ENCODE measurements at places on chromosomes 4 and X.

DNA sequence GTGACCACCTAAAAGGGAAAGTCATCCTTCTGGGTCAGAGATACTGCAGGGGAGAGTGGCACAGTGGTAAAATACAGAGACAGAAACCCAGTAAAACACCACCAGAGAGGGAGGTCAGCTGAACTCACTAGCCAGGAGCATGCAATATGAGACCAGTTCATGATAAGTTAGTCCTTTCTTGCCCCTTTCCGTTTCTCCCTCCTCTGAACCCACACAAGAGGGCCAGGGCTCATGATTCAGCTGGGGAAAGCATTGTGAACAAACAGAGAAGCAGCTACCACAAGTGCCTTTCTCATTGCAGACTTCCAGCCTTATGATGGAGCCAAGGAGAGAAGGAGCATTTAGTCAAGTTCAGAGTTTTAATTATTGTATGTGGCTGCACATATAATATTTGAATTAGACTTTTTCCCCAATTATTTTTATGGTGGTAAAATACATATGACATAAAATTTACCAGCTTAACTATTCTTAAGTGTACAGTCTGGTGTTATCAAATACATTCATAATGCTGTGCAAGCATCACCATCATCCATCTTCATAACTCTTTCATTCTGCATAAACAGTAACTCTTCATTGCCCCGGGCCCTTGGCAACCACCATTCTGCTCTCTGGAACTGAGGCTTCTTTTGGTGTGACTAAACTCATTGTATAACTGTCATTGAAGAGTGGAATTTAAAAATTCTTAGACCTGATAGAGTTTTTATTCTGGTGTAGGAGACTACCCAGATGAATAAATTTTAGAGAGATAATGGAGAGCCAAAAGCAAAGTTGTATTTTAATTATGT, 114.6 kb downstream of the DDIT4L start:
- DNase-seq, result no peak

- DNase-seq, result no peak
Observed at GRCh38 chr4:98202907-98203306, 58.3 kb upstream of the RAP1GDS1 start.

GRCh38 chr4:118757761-118758251, 72.6 kb downstream of the METTL14 start:
- DNase-seq, result no peak

- no peak for DNase-seq
Observed at GRCh38 chr4:164379694-164380093, 374.2 kb upstream of the SMIM31 start.

DNA sequence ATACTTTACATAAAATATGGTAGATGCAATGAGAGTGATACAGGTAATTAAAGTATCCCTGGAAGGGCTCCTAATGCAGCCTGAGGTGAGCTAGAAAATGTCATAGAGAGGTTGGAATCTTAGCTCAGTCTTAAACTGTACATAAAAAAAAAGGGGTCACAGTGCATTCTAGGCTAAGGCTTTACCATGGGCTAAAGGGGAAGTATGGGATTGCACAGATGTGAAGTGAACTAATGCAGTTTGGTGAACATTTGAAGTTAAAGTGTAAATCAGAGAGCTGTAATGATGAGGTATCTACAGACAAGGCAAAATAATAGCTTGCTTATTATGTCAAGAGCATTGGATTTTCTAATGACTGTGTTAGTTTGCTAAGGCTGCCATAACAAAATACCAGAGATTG, 405.9 kb downstream of the ADGRL3 start:
- DNase-seq, result no peak

DNA sequence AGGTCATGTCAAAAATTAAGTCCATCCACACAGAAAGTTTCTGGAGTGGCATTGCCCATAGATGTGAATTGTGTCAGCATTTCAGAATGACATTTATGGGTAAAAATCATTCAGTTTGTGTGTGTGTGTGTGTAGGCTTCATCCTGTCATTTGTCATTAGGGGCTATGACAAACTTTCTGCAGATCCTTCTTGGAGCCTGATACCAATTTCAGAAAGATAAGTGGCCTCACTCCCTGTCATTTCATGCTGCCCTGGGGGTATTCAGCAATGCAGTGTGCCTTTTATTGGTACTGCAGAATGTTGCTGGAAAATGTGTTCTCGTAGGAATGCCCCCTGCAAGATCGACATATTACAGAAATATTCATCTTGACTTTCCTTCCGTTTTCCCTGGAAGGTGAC, 659.7 kb downstream of the NLGN4X start:
- no peak for DNase-seq

DNA sequence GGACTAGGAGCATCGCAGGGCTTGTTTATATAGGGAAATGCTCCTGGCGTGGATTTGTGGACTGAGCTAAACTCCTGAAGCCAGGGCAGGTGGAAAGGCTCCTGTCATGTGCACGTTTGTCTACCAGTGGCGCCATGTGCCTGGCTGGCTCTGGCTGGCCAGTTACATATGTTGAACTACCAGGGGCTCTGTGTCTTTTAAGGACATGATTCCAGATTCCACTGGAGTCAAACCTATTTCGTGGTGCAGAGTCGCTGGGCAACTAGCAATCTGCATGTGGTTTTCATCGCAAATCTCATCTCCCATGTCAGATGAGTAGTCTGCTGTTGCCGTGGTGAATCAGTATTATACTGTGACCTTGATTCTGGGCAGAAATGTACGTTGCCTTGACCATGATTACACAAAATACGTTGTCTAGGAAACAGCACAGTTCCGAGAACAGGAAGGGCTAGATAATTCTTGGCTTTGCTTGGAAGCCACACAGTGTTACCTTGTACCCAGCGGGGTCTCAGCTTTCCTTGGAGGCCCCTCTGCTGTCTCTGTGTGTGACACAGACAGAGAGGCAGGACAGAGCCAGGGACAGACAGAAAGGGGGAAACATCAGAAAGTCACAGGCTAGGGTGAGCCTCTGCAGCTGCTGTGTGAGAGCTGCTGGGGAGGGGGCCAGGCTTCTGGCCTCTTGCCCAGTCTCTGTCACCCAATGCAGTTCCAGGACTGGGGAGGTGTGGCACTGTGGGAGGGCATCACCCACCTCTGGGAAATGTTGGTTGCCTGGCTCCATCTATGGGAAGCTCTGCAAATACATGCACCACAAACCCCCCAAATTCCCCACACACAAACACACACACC, 19.2 kb downstream of the PNMA6E start:
- no peak for DNase-seq

- no peak for DNase-seq
Observed at GRCh38 chr4:138925495-138925894, 90.1 kb upstream of the NOCT start.

GRCh38 chr4:81566161-81566591, 94.5 kb upstream of the RASGEF1B start:
- DNase-seq, result no peak

- no peak for DNase-seq
Observed at GRCh38 chr4:140154572-140154891, 548 bp upstream of the MAML3 start.

- no peak for DNase-seq
Observed at GRCh38 chr4:164154416-164154815, 599.5 kb upstream of the SMIM31 start.
